ENCODE measurements at places on chromosomes 12 and 14.

- no peak for DNase-seq
Measured at GRCh38 chr12:103085541-103085940, 128.1 kb downstream of the ASCL1 start.

GRCh38 chr12:46071769-46072624 is 81.6 kb upstream of the SCAF11 start:
- peak; percentile 50 for DNase-seq

- DNase-seq, result no peak
Measured at GRCh38 chr12:15928346-15928745, 17.2 kb downstream of the DERA start.

DNA sequence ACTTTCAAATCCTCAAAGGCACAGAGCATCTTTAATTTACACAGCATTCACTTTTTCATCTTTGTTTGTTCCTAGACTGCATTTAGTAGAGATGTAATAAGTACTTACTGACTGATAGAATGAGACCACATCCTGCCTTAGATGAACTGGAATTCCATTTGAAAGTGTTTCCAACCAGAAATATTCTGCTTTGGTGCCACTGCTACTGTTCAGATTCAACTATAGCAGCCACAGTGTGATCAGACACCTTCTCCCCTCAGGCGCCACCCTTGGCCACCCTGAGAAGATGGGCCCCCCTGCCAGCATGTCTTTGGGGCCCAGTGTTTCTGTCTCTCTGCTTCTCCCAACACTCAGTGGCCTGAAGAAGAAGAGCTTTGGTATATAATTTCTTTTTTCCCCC is 449.1 kb downstream of the RAD51B start:
- DNase-seq, result no peak

DNA sequence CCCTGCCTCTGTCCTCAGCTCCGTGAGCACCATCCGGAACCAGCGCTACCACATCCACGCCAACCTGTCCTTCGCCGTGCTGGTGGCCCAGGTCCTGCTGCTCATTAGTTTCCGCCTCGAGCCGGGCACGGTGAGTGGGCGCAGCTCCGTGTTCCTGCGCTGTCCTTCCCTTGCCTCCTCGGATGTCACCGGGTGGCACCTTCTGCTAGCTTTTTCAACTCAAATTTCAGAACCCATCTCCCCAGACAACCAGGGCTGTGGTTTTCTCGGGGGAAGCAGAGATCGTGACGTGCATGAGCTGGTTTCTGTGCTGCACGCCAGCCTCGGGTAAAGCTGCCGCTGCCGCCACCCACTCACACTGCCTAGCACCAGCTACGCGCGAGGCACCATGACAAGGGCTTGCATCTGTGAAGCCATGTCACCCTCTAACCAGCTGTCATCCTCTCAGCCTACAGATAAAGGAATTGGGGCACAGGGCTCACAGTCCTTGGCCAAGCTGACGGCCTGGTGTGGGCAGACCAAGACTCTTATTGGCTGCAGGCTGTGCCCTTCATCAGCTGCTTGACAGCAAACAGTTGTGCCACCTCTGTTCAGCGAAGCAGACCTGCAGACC is 152.1 kb downstream of the ADGRD1 start:
- peak; percentile 59 for DNase-seq

GRCh38 chr12:120687578-120688289 is 785 bp downstream of the MLEC start:
- no peak for DNase-seq

GRCh38 chr12:111395336-111396187 is 10.2 kb upstream of the SH2B3 start:
- DNase-seq, result no peak

All from stimulated activated CD8-positive, alpha-beta memory T cell treated with anti-CD3 and anti-CD28 coated beads, Interleukin-7, amount 100 ng/mL, for 48 hours (primary cell).